Body of pancreas (tissue), 4 donors: ENCODE measurements at places on chromosomes 16 and 17. TPM values are rescaled to one million over a fixed set of nuclear protein-coding genes. Genes with fewer than 3 reads are reported as not detected.

The CTF1 gene
- total RNA-seq = 1.0 TPM

The FBXL19 gene
- total RNA-seq = 21.1 TPM

- no peak for DNase-seq
These were observed 2.1 kb downstream of the VAT1 start for GRCh38 chr17:43020030-43020621.

- DNase-seq = no peak
These were observed 21.0 kb downstream of the LSM12 start for GRCh38 chr17:44045486-44045885.

- no peak for DNase-seq
These were observed 538.7 kb upstream of the HSBP1 start for GRCh38 chr16:83269048-83269447.

DNA sequence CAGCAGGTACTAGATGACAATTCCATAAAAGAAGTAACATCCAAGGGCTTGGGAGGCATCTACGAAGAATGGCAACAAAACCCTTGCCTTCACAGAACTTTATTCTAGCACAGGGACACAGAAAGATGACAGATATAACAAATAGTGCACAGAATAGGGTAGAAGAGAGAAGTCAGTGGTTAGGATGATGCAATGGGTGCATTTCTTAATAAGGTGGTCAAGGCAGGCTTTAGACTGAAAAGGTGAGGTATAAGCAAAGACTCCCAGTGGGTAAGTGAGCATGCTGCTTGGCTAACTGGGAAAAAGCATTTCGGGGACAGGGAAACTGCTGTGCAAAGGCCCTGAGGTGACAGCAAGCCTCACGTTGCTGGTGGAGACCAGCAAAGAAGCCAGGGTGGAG is 175.9 kb downstream of the XYLT1 start:
- DNase-seq = no peak

GRCh38 chr17:69802045-69802740 is 272.8 kb upstream of the KCNJ16 start:
- DNase-seq = no peak

The C16orf54 gene
- 0.52 TPM for total RNA-seq

GRCh38 chr17:63066158-63066813 is 100.3 kb downstream of the TANC2 start:
- DNase-seq = no peak

GRCh38 chr16:7716660-7717550 is 384.3 kb downstream of the RBFOX1 start:
- no peak for DNase-seq

DNA sequence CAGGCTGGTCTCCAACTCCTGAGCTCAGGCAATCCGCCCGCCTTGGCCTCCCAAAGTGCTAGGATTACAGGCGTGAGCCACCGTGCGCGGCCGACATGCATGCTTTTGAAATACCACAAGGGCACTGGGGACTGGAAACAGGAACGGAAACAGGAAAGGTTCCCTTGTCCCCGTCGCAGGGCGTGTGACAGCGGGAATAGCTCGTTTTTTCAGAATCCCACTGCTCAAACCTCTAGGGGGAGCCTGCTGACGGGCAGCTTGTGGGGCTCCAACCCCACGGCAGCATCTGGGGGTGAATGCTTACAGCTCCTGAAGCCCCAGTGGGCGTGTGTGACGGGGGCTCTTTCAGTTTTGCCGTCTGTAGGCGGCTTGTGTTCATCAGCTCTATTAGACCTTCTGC is 18.8 kb upstream of the ASGR2 start:
- no peak for DNase-seq

DNA sequence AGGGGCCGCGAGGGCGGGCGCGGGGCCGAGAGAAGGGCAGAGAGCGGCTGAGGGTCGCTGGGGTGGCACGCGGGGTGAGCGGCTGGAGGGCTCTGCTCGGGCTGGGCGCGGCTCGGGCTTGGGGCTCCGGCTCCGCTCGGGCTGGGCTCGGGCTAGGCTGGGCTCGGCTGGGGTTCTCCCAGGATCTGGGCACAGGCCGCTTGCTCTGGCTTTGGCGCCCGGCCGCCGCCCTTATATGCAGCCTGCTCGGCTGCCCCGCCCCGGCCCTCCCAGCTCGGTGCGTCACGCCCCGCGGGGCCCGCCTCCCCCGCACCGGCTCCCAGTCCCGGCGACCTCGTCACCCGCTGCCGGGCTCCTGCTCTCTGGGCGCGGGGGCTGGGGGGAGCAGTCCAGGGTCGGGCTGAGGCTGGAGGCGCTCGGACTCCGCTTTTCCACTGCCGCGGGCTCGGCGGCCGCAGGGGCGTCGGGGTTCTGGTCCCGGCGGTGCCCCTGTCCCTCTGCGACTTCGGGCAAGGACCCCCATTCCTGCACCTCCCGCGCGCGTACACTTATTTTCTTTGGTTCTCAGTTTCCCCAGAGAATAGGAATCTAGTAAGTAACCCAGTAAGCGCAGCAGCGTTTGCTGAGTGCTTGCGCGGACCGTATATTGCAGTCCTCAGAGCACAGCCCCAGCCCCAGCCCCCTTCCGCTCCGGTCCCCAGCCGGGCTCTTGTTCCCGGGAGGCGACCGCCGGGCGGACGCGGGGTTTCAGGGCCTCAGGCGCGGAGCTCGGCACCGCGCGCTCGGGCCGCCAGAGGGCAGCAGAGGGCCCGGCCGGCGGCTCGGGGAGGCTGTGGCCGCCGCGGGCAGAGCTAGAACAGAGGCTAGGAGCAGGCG is at the start of gene RASD1:
RASD1 (minus strand) TSS at position 207 of the 876 bp plus-strand sequence. CDS start 214 bp downstream, outside the sequence.
- peak; percentile 94 for DNase-seq

DNA sequence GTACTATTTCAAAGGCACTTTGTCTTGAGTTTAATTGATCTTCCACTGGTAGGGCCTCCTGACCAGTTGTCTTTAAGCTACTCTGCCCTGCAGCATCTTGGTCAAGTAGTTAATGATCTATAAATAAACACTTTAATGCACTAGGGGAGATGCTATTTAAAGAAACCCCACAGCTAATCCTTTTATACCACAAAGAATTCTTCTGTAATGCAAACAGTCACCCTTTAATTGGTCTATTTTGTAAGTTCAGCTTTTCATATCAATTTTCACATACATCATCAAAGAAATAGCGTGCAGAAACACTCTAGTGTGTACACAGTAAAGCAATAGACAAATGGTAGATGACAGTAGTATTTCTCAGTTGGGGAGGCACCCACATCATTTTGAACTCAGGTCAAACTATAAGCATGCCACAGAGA is 70.3 kb downstream of the PMP22 start:
- no peak for DNase-seq

- DNase-seq = no peak
These were observed 222.7 kb downstream of the C16orf95 start for GRCh38 chr16:87094556-87094865.

DNA sequence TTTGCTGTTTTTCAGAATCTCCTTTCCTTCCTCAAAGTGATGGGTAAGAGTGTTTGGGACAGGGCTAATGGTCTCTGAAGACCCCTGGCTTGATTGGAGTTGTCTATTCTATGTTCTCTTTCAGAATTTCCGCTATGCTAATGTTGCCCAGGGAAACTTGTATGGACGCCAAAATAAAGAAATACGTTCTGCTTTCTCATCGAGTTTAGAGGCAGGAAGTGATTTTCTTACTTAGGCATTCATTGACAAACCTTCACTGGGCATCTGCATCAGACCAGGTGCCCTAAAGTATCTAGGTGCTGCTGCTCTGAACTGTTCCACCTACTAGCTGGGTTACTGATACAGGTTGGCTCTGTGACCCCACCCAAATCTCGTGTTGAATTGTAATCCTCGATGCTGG is 787.9 kb upstream of the EEF2KMT start:
- DNase-seq = no peak

GRCh38 chr17:28612936-28613872 is 781 bp downstream of the RSKR start:
- peak; percentile 32 for DNase-seq

The TEKT1 gene
- total RNA-seq = not detected

DNA sequence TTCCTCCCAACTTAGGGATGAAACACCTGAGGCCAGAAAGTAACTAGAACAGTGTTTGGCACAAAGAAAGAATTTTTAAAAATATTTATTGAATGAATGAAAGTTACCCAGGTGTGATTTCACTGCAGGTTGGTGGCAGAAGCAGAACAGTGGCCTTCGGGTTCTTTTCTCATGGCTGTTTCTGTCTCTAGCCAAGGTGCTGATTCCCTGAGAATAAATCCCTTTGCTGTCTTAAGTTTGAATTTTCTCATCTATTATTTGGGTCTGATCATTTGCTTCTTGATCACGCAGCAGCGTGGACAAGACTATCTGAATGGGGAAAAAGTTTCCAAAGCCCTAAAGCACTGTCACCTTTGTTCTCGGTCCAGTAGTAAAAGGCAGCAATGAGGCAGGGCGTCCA is 73.1 kb upstream of the KIFC3 start:
- no peak for DNase-seq

DNA sequence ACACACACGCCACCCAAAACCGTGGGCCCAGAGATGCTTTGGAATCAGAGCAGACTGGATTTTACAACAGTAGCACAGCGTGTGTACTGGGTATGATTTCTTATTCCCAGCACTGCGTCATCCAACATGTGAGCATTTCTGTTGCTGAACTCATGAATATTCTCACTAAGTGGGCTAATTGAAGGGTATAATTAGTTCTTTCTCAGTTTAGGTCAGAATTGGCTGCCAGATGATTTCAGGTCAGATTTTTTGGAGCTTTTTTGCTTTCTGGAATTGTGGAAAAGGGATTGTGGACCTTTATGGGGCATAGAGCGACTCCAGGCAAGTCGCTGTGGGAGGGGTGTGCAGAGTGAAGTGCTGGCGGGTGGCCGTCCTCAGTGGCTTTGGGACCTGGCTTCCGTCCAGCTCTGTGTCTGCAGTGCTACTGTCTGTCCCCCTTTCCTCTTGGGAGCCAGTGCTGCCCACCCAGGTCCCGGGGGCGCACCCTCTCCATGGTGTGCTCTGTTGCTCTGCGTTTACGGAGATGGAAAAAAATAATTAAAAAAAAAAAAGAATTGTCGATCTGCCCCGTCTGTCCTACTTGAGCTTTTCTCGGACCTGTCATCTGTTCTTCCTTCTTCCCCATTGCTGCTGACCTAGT is 25.0 kb downstream of the FOXK2 start:
- DNase-seq = no peak

The HBQ1 gene
- not detected for total RNA-seq

The TBC1D28 gene
- not detected for total RNA-seq

The MYH10 gene
- 30.3 TPM for total RNA-seq

The ZFP1 gene
- 1.6 TPM for total RNA-seq

DNA sequence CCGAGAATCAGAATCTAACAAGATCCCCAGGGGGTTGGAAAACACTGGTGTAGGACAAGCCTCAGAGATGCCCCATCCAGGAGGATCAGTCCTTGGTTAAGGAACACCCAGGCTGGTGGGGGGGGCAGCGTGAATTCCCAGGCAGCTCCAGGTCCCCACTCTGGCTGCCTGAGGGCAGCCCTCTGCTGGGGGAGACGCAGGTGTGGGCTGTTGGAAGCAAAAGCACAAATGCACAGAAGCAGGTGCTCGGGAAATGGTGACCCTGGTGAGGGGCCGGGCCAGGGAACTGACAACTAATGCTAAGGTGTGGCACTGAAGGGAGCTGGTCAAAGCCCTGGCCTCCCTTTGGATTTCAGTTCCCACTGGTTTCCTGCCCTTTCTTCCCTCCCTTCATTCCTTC is 140.8 kb upstream of the CDH5 start:
- no peak for DNase-seq

The CDK5R1 gene
- 1.0 TPM for total RNA-seq

GRCh38 chr17:511001-511698 is 158.5 kb upstream of the RPH3AL start:
- DNase-seq = no peak

DNA sequence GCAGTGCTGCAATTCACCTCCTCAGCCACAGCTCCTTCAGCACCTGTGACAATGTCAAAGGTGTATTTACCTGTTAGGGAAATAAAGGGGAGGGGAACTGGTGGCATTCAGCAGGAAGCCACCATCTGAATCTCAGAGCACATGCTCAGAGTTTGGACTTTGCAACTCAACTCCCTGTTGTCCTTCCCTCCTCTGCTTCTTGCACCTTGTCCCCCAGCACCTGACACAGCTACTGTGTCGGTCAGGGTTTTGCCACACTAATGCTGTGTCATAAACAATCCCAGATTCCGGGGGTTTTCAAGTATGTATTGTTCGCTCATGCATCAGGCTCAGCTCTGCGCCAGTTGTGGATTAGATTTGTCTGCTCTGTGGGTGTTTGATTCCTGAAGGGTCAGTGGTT is 43.7 kb downstream of the HSBP1 start:
- DNase-seq = no peak

DNA sequence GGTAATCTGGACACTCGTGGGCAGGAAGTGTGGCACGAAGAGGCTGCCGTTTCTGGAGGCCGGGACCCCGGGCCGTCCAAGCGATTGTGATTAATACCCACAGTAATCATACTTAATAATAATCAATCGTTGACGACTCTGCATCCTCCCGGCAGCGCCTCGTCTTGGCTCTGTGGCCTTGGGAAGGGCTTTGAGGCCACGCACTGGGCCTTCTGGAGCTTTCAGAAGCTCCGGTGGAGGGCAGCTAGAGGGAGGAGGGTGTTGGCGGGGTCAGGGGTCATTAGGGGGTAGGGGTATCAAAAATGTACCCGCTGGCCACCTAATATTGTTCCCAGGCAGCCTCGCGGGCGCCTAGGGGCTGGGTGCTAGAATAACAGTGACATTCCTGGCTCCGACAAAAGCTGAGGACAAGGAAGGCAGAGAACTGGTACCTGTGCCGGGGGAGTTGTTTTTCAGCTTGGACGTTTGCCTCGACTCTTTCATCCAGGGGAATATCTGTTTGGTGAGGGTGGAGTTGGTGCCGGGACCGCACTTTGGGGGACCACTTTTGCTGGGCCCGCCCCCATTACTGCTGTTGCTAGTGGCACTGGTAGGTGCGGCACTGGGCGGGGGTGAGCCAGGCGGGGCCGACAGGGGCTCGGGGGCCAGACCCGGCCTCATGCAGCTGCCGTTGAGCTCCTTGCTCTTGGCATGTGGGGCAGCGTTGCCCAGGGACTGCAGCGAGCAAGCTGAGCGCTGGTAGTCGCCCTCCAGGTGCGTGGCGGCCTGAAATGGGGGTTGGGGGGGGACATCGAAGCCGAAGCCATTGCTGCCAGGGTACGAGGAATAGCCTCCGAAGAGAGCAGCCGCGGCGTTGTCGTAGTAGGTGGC is 6.9 kb upstream of the HOXB2 start:
- DNase-seq = no peak

DNA sequence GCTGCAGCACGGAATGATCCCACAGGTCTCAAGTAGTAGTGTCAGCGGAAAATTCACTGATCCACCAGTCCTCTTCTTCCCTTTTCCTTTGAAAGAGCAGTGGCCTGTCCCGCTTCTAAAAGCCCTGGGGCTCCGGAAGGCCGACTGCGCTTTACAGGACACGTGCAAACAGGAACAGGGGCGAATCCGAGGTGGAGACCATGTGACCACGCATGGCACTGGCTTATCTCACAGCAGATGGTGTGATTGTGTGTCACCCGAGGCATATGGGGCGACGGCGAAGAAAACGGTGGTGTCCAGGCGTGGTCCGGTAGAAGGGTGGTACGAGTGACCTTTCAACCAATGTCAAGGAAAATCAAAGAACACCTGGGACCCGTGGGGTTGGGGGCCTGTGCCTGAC is 12.0 kb upstream of the KCNJ18 start:
- DNase-seq = no peak
